ENCODE measurements at places on chromosomes 5 and 9.

- DNase-seq: no peak
Observed at GRCh38 chr5:10681731-10682679, 79.0 kb downstream of the DAP start.

DNA sequence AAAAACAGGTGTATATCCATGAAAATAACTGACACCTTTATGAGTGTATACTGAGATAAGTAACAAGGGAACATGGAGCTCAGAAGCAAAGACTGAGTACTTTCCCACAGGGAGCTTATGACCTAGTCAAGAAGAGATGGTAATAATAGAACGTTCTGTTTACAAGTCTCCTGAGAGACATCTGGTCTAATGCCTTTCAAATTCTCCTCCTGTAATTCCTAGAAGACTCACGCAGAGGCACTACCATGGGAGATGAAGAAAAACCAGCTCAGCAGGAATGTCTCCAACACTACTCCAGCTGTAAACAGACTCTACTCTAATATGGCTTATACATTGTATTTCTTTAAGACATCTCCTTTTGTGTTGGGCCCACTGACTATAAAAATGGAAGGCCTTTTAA, 503.6 kb upstream of the TUSC1 start:
- no peak for DNase-seq

DNA sequence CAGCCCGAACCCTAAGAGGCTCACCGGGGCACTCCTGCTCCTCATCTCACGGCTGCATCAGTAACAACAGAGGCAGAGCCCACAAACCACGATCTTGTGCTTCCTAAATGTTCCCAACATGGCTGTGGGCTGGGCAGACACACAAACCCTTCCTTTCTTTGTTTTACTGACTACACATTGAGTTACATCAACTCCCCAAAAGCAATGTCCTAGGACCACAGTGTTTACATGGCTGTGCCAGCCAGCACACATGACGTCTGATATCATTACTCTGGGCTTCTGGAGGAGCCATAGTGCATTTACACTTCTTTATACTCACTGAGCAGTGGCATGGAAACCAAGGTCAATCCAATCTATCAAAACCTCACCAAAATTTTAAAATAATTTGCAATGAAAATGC, 101.4 kb downstream of the LHFPL2 start:
- no peak for DNase-seq

DNA sequence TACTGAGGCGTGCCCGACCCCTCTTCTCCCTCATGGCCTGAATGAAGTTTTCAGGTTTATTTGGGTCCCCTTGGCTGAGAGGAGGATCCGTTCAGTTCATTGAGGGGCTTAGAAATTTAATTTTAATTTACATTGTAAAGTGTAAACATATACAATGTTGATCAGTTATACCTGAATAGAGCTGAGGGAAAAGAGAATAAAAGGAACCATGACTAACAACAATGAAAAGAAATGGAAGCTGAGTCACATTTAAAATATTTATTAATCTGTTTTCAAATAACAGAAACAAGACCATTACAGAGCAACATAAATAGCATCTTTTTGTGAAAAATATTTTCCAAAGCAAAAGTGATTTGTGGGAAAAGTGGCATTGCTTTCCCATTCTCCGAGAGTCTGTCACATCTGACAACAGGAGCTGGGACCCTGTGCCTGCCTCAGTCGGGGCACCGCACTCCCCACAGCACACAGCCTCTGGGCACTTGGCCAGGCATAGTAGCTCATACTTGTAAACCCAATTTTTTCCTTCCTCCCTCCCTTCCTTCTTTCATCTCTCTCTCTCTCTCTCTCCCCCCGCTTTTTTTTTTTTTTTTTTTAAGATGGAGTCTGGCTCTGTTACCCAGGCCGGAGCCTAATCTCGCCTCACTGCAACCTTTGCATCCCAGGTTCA, 28.7 kb downstream of the PROP1 start:
- no peak for DNase-seq

GRCh38 chr5:168039566-168040248, 251.7 kb upstream of the WWC1 start:
- DNase-seq: no peak

- no peak for DNase-seq
Observed at GRCh38 chr9:120626512-120626911, 46.5 kb upstream of the CDK5RAP2 start.

DNA sequence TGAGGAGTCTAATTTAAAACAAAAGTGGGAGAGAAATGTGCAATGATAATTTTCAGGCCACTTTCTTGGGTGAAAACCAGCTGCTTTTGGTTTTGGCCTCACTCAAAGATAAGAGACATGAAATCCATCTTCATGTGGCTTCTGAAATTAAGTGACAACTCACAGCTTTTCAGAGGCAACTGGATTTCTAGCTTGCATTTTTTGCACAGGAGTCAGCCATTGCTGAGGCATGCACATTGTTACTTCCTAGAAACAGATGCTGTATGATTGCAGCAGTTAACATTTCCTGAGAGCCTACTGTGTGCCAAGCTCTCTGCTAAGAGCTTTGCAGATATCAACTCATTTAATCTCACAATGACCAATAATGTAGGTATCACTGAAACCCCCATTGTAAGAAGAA, 562.6 kb downstream of the NR2F1-AS1 start:
- no peak for DNase-seq

DNA sequence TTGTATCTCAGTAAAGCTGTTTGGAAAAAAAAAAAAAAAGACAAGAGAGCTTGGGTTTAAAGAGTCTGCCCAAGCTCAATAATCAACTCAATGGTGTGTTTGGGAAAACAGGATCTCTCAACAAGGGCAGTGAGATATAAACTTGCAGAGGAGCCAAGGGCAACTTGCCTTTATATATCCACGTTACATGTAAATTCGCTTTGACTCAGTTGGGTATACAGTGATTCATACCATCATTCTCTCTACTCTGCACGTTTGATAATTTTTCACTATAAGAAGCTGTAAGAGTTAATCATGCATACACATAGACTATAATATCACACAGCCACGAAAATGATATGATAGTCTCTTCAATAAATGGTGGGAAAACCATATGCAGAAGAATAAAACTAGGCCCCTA, 24.9 kb downstream of the ADAM19 start:
- DNase-seq: no peak

DNA sequence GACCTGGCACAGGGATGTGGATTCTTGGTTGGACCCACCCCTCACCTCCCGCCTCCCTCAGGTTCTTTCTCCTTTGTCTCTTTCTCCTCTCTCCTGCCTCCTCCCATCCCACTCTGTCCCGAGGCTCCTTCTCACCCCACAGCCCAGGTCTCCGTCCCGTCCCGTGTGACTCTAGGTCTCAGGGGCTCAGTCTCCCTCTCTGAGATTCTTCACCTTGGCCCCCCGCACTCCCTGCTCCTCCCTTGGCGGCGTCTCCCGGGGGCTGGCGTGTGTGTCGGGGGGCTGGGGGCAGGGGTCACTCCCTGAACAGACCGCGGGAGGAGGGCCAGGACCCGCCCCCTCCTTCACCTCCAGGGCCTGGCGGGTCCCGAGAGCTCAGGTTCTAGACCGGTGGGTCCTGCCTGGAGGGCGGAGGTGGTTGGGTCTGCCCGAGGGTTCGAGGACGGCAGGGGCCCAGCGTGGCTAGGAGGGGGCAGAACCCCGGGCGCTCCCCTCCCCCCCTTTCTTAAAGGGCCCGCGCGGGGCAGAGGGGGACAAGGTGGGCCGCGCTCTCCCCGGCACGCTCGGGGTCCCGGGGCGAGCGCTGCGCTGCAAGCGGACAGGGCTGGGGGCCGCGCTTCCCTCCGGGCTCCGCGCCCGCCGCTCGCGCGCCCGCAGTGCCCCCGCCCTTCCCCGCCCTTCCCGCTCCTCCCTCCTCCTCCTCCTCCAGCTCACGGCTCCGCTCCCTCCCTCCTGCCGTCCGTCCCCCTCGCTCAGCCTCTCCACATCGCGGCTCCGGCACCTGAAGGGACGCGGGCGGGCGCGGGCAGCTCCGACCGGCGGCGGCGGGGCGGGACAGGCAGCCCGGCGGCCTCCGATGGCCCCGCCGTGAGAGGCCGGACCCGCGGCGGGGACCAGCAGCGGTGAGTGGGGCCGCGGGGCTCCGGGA, at the start of gene PSD2:
PSD2 (plus strand) TSS at position 735 of the 928 bp plus-strand sequence. CDS start 13,633 bp downstream, outside the sequence.
- DNase-seq: no peak

GRCh38 chr5:140182075-140182711, 7.2 kb downstream of the CYSTM1 start:
- DNase-seq: no peak

- DNase-seq: no peak
Observed at GRCh38 chr9:124493794-124494479, 13.3 kb downstream of the NR5A1 start.

GRCh38 chr5:72117307-72117706, 10.0 kb downstream of the MAP1B start:
- DNase-seq: no peak

DNA sequence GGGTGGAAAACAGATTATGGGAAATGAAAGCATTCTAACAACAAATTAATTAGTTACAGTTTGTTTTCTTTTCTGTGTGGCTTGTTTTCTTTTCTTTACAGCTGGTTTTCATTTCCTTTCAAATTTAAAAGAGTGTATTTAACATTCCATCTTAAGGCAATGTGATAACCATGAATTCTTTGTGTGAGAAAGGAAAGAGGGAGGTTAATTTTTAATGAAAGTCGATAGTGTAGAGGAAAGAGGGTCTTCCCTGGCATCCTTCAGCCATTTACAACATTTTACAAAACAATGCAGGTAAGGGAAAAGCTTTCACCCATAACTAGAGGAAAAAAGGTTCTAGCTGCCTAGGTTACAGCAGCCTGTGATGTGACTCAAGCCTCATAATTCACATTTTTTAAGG, 43.9 kb upstream of the IL33 start:
- no peak for DNase-seq

- no peak for DNase-seq
Observed at GRCh38 chr9:112387115-112387514, 7.2 kb downstream of the HSDL2 start.

GRCh38 chr9:98104445-98104881, 14.6 kb downstream of the TRIM14 start:
- DNase-seq: no peak

DNA sequence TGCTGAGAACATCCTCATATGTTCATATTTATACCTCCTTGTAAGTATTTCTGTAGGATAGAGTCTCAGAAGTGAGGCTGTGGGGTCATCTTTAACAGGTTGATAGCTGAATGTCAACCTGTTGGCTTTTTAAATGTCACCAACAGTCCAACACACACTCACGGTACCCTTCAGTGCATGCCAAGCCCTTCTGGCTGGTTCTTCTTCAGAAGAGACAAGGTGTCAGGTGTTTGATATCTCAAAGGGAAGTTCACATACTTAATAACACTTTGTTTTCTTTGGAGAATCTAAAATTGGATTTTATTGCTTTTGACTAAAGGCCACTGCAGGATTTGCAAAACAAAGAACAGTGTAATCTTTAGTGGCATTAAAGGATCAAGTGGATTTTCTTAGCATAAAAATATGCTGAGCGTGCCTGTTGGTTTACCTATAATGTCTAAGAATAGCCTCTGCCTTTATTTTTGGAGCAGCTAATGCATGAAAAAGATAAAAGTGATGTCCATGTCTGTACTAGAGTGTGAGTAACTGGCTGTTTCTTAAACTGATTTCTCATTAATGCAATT, 58.2 kb downstream of the RGS3 start:
- DNase-seq: no peak

GRCh38 chr5:168670881-168671575, 91.9 kb upstream of the PANK3 start:
- DNase-seq: no peak

GRCh38 chr5:33299621-33300208, 141.1 kb upstream of the TARS1 start:
- no peak for DNase-seq

DNA sequence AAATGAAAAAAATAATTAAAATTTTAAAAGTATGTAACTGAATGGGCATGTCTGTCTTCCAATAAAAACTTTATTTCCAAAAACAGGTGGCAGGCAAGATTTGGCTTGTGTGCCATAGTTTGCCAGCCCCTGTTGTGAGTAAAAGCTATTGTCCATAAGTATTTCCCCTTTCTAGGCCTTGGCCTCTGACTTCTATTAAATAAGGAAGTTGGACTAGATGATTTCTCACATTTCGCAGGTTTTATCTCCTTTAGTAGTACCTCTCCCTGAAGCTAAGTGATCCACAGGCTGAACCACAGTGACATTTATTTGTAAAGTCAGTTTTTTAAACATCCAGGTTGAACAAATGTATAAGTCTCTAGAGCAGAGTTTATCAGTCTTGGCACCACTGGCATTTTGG, 41.3 kb downstream of the RECK start:
- no peak for DNase-seq
